Activated CD4-positive, CD25-positive, alpha-beta regulatory T cell treated with anti-CD3 and anti-CD28 coated beads, Interleukin-2, amount 50 U/mL, for 16 hours (primary cell): ENCODE measurements at places on chromosomes 16 and 17.

DNA sequence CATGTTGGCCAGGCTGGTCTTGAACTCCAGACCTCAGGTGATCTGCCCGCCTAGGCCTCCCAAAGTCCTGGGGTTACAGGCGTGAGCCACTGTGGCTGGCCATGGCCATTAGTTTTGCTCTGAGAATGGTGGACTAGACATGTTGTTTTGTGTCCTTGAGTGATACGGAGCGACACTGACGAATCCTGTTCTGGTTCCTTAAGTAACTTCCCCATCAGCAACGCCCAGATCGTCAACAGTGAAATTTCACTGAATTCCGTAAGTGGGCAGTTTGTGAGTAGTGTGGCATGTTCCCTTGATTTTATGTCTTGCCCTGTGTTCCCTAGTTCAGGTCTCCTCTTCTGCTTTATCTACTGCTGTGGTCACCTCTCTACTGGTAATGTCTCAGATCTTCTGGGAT, 67.4 kb downstream of the SNX29 start:
- no peak for DNase-seq

DNA sequence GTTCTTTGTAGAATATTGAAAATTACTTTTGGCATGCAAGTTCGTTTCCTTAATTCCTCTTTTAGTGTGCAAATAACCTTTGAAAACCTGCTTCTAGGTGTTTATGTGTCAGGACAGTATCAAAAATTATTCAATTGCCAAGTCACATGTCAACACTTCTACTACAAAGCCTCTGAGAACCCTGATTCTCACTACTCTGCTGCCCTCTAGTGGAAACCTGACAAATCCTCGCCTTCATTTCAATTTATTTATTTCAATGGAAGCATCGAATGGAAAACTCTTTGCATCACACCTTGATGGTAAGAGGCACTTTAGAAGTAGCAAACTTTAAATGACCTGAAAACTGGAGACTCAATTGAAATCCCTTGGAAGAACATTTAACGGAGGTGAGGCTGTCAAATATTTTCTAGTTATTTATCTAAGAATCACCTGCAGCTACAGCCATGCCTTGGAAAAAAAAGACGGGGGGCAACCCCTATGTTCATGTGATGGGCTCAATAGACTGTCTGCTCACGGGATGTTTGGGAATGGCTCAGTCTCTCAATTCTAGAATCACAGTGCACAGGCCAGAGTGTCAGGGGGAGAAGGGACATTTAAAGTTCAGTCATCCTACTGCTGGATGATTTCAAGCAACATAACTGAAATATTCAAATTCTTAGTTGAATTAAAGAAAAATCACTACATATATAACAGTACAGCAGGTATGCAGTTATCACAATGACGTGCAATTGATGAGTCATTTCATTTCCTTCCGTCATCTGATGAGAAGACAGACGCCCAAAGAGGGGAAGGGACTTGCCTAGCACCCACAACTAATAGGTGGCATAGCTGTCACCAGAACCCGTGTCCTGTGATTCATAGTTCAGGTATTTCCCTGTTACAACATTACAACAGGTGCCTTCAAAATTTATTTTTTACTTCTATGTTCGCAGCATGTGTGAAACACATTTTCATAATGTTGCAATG, 563.9 kb downstream of the TOX3 start:
- no peak for DNase-seq

DNA sequence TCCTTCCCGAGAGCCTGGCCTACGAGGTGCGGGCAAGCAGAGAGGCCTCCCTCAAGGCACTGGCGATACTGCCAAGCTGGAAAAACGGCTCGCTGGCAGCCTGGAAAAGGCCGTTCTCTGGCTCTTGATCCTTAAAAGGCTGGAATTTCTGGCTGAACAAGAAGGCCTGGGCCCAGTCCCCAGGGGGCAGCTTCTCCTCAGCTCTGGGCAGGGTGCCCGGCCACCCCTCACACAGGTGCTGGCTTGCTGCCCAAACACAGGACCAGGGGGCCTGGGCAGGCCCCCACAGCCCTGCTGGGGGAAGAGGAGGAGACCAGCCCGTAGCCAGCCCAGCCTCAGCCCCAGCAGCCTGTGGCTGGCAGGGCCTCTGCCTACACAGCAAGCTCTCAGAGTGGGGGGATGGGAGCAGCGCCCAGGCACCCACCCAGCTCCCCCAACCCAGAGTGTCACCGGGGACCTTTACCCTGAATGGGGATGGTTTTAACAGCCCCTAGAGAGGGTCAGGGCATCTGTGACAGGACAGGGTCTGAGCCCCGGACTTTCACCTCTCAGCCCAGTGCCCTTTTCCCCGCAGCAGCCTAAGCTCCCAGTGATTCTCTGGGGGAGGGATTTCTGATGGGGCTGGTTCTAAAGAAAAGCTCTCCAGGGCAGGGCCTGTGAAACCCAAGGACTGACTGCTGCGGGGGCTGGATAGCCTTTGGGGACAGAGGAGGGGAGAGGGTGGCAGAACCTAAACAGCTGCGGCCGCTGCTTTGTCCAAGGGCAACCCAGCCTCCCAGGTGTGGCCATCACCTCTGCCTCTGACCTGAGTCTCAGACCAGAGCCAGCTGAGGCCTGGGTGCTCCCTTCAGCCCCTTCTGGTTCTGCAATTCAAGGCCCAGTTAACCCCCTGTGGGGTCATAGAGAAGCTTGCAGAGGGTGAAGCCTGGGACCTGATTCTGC, 38.6 kb upstream of the TOB1 start:
- DNase-seq = no peak

DNA sequence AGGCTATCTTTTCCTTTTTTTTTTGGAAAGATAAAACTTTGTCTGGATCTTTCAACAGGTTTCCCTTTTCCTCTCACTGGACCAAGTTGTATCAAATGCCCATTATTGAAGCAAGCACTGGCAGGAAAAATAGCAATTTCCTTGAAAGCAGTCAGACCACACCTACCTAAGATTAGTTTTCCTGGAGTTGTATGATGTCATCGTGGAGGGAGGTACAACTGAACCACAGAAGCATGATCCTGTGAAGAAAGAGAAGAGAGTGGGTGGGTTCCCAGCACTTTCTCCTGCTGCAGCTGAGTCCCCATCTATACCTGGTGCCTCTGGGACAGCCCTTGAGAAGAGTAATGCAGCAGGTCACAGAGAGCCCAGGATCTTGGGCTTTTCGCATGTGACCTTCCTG, 63.6 kb upstream of the ERCC4 start:
- DNase-seq = no peak

GRCh38 chr16:88497561-88498462, 44.7 kb downstream of the ZFPM1 start:
- no peak for DNase-seq

GRCh38 chr17:45060382-45060796, 728 bp upstream of the NMT1 start:
- no peak for DNase-seq

- DNase-seq = no peak
Measured at GRCh38 chr16:77262971-77263370, 63.8 kb downstream of the SYCE1L start.

GRCh38 chr17:70110443-70110880, 35.4 kb downstream of the KCNJ16 start:
- no peak for DNase-seq

GRCh38 chr16:12436201-12436657, 367.5 kb downstream of the CPPED1 start:
- DNase-seq = no peak

DNA sequence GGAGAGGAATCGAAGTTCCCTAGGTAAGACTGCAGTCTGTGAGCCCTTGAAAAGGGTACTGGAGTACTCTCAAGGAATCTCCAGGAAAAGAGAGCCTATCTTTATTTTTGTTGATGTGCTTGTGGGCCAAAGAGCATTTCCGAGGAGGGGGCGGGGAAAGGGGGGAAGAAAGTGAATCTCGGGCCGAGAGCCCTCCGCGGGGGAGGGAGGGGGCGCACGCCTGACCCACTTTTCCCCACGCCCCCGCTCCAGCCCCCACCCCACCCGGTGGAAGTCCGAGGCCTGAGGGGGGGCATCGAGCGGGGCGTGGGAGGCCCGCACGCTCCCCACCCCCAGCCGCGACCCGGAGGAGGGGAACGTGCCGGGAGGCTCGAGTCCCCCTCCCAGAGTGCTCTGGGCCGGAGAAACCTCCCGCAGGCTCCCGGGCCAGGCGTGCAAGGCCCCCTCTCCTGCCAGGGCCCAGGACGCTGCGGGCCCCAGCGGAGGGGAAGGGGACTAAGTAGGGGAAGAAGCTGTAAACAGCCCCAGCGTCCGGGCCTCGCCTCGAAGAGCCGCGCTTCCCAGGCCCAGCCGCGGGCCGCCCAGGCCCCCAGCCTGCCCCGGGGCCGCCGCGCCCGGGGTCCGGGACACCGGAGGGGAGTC, 444 bp downstream of the HELZ start:
- no peak for DNase-seq

DNA sequence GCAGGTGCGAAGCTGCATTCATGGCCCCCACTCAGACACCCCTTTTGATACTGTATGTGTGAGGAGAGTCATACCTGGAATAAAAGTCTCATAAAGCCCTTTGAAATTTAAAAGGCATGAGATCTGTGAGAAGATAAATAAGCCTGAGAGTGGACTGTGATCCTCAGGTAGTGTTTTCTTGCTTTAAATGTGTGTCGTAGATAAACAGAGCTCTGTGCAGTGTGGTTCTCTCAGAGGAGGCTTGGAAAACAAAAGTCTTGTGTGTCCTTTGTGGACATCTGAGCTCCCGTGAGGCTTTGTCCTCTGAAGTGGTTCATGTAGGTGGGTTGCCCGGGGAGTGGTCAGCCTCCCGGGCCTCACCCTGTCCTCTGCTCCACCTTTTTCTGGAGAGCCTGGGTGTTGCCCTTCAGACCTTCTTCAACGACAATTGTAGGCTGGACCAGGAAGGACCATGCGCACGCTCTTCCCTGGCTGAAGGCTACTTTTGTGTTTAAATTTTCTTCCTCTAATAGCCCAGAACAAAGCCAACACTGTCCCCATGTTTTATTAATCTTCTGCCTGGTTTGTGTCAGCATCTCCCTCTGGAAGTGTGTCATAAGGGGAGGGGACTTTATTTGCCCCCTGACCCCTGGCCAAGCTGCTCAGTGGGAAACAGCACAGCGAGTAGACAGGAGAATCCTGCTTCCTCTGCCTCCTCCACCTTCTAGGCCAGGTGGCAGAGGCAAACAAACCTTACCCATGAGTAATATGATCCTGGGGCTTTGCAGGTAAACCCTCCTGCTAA, 151.2 kb downstream of the MSI2 start:
- DNase-seq = no peak

DNA sequence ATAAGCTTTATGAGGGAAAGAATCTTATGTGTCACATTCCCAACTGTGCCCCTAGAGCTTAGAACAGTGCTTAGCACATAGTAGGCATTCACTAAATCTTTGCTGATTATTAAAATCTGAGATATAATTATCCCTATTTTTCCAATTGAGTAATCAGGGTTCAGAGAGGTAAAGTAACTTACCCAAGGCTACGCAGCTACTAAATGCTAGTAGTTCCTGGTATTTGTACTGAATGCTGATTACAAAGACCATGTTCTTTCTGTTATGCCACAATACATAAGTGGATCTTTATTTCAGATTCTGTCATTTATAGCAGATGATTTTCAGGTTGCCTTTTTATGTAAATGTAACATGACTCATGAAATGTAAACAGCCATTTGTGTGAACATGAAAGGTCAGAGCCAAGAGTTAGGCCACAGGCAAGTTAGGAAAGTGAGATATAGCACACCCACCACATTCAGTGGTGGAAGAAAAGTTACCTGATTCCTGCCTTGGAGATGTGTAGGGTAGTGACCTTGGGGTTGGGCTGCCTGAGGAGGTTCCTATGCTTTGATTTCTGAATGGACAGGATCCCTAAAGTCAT, 77.2 kb downstream of the FTO start:
- DNase-seq = no peak

DNA sequence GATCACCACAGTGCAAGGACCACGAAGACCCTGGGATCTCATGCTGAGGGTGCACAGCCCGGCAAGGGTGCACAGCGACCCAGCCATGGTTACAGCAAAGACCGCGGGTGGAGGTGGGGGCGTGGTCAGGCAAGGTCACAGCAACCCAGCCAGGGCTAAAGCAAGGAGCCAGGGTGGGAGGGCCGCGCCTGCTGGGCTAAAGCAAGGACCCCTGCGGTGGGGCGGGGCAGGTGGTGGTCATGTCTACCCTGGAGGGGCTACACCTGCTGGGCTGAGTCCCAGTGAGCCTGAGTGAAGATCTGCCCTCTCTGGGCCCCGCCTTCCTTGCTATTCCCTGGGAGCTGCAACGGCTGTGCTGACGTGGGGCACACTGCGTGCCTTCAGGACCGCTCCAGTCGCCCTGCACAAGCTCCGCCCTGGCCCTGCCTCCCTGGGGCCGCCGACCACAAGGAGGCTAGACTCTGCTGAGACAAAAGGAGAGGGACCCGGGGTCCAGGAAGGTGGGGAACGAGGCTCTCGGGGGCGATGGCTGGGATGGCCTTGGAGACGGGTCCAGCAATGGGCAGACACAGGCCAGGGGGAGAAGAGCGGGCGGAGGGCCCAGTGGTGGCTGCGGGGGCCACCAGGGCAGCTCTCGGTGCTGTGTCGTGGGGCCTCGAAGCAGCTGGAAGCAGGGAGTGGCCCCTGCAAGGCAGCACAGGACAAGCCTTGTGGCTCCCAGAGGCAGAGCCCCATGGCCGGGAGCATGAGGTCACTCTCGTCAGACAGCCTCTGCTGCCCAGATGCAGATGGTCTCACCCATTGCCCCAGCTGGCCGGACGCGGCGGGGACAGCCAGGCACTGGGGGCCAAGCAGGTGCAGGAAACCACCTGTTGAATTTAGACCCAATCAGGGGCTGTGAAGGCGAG, 52.8 kb downstream of the CBFA2T3 start:
- DNase-seq = no peak

- DNase-seq = no peak
Measured at GRCh38 chr17:67109111-67109510, 64.8 kb downstream of the CACNG1 start.

DNA sequence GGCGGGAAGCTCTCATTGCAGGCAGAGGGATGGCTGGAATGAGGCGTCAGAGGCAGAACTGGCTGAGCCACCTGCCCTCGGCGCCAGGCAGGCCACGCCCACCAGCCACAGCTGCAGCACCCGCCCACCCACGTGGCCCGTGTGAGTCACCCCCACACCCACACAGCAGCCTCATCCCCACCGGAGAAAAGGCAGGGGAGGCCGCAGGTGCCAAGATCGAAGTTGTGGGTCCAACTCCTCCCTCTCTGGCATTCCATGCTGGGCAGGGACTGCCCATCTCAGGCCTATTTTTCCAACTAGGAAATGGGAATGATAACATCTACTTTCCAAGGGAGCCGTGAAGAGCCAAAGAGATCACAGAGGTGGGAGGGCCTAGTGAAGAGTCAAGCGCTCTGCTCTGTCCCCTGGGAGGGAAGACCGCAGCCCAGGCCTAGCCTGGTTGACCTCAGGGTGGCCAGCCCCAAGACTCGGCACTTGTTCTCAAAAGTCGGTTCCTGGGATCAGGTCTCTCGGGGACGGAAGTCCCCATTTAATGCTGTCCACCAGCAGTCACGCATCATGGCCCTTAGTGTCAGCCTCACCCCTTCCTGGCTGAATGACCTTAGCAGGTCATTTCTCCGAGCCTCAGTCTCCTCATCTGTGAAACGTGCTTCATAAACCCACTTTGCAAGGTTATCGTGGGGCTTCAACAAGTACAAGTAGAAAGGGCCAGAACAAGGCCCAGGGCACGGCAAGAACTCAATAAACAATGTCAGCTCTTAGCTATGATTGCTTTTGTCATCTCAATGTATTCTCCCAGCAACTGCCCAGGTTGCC, at the start of gene TRPV3:
TRPV3 (minus strand) TSS at position 45 of the 816 bp plus-strand sequence. CDS start 2,962 bp downstream, outside the sequence.
- peak; percentile 14 for DNase-seq
